ENCODE measurements at places on chromosomes 2 and 18.

GRCh38 chr18:22813648-22814328 lies 119.3 kb upstream of the RBBP8 start:
- DNase-seq, result no peak

DNA sequence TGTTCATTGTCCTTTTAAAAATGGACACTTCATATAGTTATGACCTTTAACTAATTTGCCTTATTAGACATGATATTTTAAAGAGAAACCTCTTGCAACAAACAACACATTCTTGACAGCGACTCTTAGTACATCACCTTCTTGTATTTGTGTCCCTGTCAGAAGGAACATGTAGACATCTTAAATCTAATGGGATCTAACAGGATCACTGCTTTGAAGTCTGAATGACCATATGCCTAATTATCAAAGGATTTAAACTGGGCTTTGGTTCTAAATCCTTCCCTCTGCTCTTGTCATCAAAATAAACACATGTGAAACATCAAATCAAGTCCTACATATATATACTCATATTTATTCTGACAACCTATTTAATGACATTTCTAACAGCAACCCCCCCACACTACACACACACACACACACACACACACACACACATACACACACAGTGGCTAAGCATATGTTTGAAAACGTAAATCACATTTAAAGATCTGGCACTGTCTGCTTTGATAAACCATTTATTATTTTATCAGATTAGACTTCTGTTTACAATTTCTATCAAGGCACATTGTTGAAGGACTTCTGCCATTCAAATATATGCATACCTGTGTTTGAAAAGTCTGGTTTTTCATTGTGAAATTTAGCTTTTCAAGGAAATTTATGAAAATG lies 4.2 kb downstream of the GALNT13 start:
- DNase-seq, result no peak

GRCh38 chr2:37800176-37800858 lies 124.8 kb upstream of the RMDN2 start:
- DNase-seq, result no peak

- DNase-seq, result no peak
Measured at GRCh38 chr2:150188177-150188576, 299.3 kb downstream of the RND3 start.

GRCh38 chr2:44570271-44570670 lies 208.5 kb downstream of the CAMKMT start:
- no peak for DNase-seq

GRCh38 chr2:36469106-36469477 lies 113.5 kb downstream of the CRIM1 start:
- no peak for DNase-seq

- no peak for DNase-seq
Measured at GRCh38 chr2:192373754-192374153, 179.0 kb upstream of the TMEFF2 start.

DNA sequence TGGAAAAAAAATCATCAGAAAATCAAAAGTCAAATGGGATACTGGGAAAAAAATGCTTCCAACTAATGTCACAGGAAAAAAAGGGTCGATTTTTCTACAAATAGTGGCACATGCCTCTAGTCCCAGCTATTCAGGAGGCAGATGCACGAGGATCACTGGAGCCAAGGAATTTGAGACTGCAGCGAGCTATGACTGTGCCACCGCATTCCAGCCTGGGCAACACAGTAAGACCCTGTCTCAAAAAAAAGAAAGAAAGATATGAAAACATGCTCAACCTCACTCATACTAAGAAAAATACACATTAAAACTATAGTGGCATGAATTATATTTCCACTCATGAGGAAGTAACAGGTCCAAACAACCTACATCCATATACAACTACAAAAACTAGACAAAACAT lies 17.9 kb downstream of the MEMO1 start:
- DNase-seq, result no peak

GRCh38 chr2:26475832-26476501 lies 2.0 kb downstream of the OTOF start:
- DNase-seq, result no peak

DNA sequence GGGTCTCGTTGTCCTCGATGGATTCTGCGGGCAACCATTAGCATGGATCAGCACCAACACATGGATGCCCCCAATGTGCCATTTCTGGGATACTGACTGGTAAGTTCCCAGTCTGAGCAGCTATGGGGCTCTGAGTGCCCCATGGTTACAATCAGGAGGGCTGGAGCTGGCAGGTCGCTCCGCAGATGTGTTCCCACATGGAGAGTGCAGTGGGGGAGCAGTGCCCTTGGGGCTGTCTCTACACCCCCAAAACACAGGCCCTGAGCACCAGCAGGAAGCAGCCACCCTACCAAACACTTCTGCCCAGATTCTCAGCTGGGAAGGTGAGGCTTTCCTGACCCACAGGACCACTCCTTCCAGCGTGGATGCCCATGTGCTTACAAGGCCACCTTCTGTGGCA lies 8.0 kb downstream of the NGEF start:
- DNase-seq, result no peak

DNA sequence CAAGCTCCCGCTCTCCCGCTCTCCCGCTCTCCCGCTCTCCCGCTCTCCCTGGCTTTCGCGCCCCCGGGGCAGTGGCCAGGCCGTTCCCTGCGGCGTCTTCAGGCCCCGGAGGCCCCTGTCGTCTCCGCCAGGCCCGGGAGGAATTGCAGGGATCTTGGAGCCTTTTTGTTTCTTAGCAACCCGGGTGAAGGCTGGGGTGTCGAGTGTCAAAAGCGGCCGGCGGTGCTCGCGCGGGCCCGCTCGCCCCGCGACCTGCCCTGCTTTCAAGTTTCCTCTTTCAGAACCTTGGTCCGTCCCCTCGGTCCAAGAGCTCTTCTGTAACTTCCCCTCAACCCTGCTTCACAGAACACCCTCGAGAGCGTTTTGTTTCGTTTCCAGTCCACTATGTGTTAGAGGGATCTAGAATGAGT lies 1.4 kb downstream of the RNF138 start:
- DNase-seq, result no peak

DNA sequence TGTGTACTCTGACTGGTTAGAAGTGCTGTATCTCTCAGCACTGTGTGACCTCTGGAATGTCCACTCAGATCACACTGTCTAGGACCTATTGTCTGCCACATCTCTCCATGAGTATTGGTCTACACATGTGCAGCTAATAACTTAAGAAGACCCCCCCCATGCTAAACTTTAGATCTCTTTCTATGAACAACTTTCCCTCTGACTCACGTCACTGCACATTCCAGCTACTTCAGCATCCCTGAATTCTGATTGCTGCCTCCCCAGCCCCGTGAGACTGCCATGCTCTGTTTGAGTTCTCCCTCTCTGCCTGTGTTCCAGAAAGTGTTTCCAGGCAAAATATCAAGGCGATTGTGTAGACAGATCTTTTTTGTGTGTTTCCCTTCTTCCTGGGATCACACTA lies 41.8 kb downstream of the RAPGEF4 start:
- DNase-seq, result no peak

GRCh38 chr2:164538240-164538866 lies 82.9 kb downstream of the GRB14 start:
- DNase-seq, result no peak

DNA sequence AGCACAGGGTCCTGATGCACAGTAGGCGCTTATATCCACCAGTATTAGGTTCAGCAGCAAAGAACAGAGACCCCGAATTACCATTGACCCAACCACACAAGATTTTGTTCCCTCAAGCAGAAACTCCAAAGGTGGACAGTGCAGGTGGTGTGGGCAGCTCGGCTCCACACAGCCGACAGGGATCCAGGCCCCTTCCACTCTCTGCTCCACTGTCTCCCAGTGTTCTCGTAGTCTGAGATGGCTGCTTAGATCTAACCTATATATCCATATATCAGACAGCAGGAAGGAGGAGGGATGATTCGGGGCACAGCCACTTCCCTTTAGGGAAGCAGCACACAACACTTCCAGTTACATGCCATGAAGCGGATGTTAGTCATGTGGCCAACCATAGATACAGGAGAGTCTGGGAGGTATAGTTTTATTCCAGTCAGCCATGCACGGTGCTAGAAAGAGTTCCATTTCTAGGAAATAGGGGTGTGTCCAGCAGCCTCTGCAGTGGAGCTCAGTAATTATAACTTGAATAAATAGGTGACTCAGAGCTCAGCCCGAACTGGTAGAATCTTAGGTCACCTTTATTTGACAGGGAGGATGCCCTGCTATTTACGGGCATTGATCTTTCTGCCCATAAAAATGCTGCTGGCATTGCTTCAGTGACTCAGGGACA lies 158.9 kb downstream of the TWIST2 start:
- DNase-seq, result no peak

GRCh38 chr2:143522699-143523098 lies 393.5 kb downstream of the ARHGAP15 start:
- no peak for DNase-seq

- no peak for DNase-seq
Measured at GRCh38 chr18:79322441-79322840, 73.3 kb upstream of the NFATC1 start.

- DNase-seq, result no peak
Measured at GRCh38 chr2:8376603-8377410, 305.0 kb upstream of the ID2 start.

DNA sequence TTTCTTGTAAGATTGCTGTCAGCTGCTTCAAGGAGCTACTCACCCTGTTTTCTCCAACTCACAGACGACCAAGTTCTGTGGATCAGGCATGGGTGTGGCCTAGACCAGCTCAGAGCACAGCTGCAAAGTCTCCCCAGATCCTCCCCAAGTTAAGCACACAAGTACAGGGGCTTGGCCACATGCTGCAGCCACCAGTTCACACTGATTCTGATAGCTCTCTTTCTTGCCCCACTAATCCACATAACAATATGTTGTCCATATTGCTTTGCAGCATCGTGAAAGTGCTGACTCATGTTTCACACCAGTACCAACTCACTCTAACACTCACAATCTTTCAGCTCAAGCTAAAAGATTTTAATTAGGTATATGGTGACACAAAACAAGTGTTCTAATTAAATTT lies 437.0 kb downstream of the PARD3B start:
- no peak for DNase-seq

DNA sequence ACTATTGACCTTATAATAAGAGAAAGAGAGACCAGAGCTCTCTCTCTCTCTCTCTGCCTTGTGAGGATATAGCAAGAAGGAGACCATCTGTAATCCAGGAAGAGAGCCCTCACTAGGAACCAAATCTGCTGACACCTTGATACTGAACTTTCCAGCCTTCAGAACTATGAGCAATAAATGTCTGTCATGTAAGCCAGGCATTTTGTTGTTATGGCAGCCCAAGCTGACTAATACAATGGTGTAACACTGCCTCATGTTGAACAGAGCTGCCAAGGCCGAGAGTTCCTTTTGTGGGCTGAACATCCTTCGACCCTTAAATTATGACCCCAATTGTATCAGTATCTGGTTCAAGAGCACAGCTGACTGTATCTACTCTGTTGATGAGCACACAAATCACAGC lies 108.0 kb downstream of the LRRC30 start:
- no peak for DNase-seq

GRCh38 chr2:157836531-157836930 lies 39.6 kb downstream of the ACVR1 start:
- no peak for DNase-seq

GRCh38 chr18:49565612-49566011 lies 3.8 kb downstream of the LIPG start:
- no peak for DNase-seq

DNA sequence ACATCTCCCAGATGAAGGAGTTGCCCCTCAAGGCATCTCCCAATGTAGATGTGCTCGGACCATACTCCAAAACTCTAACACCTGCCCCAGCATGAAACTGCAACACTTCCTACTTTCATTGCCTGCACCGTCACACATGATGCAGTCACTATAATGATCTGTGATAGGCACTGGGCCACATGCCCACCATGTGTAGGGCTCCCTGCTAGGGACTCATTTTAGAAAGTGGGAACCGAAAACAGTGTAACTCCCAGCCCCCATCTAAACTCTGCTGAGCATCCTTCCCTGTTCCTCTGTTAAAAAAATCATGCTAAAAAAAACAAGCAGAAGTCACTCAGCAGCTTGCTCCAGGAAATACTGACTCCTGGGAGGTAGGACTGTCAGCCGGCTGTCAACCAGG lies 496.1 kb upstream of the RAB6C start:
- no peak for DNase-seq

DNA sequence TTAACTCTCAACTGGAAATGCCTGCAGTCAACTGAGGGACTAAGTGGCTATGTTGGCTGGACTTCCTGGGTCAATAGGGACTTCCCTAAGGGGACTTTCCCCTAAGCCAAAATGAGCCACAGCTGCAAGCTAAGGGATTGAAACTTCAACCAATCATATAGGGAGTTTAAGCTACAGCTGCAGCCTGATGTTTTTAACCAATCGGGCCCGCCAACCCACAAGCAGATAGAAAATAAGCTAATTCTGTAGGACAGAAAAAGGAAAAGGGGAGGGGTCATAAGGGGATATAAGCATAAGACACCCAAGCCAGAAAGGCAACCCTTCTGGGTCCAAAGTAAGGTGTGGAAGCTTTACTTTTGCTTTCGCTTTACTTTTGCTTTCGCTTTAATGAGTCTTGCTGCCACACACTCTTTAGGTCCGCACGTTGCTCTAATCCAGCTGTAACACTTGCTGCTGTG lies 927.5 kb downstream of the ERBB4 start:
- DNase-seq, result no peak

- DNase-seq, result peak; percentile 19
Measured at GRCh38 chr2:175180701-175181103, 808 bp downstream of the ATP5MC3 start.

DNA sequence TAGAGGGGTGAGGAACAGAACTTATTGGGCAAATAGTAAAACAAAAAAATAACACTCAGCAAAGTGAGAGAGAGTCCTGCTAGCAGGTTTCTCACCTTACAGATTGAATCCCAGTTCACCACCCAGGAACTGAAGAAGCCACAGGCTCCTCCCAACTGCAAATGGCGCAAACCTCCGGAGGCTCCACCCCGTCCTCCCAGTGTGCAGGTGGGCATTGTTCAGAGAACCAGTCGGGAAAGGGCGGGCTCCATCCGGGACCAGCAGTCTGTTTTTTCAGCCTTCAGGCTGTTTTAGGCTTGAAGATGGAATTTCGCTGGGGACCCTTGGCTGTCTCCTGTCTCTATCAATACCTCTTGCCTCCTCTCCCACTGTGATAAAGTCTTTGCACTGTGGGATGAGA lies 317.5 kb downstream of the PARD3B start:
- DNase-seq, result no peak

DNA sequence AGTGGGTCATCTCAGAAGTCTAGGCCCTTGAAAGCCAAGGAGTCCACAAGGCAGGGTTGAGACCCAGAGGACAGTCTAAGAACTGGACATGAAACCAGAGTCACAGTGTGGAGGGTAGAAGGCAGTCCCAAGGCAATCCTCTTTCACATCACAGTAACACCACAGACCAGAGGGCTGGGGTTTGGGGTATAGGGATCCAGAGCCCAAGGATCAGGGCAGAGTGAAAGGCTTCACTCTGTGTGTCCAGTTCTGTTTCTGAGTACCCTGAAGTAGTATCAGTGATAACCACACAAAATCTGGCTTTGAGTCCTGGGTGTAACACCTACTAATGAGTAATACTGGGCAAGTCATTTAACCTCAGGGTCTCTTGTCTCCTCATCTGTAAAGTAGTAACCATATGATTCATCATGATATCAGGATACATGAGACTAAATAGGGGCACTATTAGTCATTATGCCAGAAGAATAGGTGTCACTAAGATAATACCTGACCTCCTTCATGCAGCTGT lies 91.0 kb downstream of the ICA1L start:
- DNase-seq, result no peak
